Cardiac septum (tissue), 1 donor: ENCODE measurements at places on chromosomes 3 and 15.

GRCh38 chr3:3015185-3016089 lies 94.7 kb downstream of the IL5RA start:
- no peak for DNase-seq

DNA sequence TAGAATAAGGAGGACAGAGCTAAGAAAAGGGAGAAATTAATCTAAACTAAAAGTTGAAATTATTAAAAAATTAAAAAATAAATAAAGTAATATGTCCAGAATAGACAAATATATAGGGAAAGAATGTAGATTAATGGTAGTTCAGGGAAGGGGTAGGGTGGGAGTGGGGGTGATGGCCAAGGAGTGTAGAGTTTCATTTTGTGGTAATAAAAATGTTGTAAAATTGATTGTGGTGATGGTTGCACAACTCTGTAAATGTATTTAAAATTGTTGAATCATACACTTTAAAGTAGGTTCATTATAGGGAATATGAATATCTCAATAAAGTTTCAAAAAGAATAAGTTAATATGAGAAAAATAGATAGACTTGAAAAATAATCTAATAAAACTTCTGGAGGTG lies 21.0 kb upstream of the FNDC3B start:
- DNase-seq = no peak

DNA sequence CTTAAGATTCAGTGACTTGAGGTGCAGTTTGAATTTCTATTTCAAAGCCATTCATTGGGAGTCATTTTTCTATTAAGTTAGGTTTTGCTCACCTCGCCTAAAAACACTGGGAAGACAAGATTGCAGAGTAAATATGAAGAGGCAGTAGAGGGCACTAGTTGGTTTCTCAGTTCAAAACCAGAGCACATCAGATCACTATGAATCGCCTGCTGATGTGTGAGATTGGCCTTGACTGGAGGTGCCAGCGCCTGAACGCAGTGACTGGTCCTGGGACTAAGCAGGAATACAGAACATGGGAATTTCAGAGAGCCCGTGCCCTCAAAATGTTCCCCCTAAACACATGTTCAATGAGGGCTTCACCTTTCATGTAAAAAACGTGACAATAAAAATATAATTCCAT lies 229.0 kb downstream of the ITPR1 start:
- DNase-seq = no peak

DNA sequence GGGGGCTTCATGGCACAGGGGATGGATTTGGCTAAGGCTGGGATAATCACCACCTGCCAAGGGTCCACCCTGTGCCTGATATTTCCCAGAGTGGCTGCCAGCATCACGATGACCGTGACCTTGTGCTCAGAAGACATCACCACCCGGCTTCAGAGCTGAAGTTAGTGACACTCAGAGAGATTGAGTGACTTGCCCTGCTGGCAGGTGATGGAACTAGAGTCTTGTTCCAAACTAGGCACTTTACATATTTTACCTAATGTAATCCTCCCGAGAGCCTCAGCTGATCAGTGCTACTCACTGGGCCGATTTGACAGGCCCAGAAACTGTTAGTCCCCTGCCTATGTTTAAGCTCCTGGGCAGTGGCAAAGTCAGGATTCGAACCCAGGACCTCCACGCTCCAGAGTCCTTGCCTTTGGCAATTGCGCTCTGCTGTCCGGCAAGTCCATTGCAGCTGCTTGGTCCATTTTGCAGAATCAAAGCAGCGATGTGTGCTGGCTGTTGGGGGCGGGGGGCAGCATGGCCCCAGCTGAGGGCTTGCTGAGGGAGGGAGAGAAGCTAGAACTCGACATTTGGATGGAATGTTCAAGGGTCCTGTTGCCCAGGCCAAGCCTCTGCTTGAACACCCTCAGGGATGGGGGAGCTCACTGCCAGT lies 74.8 kb upstream of the GATA2 start:
- DNase-seq = no peak

- DNase-seq = no peak
Observed at GRCh38 chr15:94027581-94027980, 203.8 kb upstream of the MCTP2 start.
